Urinary bladder (tissue), 4 donors: ENCODE measurements at places on chromosomes 5 and 9. TPM values are rescaled to one million over a fixed set of nuclear protein-coding genes. Genes with fewer than 3 reads are reported as not detected.

Gene C8G
- total RNA-seq = 1.0 TPM

Gene IFNA13
- not detected for total RNA-seq

Gene FBXL7
- 15.3 TPM for total RNA-seq

Gene CFAP77
- total RNA-seq = not detected

Gene GFPT2
- total RNA-seq = 14.9 TPM
